NCI-H1092 (cell line): ENCODE measurements at places on chromosomes 7 and 10.

DNA sequence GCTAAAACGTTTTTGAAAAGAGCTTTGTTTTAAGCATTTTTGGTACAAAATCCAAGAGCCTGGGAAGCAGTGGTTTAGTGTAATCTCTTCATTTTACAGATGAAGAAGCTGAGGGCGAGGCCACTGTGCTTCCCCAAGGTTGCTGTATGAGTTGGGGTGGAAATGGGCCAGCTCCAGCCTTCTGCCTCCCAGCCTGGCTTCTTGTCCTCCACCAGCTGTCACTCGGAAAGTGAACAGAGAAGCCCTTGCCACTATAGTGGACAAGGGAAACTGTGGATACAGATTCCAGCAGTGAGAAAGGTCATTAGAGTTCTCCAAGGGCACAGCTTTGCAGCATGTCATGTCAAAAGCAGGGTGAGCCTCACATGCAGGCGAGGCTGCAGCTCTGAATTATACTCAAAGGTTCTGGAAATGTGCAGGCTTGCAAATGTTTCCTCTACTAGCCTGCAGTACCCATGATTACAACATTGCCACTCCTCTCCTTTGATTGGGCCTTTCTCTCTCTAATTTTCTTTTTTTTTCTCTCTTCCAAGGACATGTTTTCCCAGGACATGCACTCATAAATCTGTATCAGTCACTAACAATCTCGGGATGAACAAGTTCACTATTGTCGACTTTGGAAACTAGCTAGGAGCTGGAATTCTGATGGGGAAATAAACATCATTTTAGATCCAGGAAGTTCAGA is 33.0 kb downstream of the BAMBI start:
- no peak for DNase-seq

DNA sequence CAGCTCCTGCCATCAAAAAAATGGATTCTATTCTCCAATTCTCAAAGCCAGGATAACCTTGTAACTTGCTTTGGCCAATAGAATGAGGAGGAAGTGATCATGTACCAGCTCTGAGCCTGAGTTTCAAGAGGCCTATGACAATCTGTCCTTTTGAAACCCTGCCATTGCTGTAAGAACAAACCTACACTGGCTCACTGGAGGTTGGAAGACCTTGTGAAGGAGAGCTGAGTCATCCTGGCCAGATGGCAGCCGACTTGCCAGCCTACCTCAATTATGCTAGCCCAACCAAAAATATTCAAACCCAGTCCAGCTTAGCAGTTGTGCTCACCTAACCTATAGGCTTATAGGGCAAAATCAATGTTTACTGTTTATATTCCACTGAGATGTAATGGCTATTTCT is 93.0 kb downstream of the HGF start:
- no peak for DNase-seq

DNA sequence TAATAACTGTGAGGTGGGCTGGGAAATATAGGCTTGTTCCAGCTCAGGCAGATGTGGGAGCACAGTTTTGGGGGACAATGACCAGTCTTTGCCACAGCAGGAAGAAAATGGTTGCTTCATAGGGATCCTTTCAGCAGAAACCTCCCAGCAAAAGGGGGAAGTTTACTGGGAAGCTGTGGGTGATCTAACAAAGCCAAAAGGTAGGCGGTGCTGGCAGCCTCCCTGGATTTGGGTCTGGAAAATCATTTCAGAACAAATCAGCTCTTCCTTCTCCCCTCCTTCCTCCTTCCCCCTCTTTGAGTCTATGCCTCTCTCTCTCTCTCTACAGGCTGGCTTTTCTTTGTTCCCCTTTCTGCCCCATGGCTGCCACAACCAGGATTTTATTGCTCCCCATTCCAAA is 16.2 kb downstream of the RPS24 start:
- no peak for DNase-seq

- no peak for DNase-seq
Measured at GRCh38 chr7:1105189-1105588, 17.3 kb downstream of the GPER1 start.

- no peak for DNase-seq
Measured at GRCh38 chr10:69232252-69232651, 12.1 kb downstream of the HKDC1 start.

- no peak for DNase-seq
Measured at GRCh38 chr10:3588346-3588745, 196.7 kb downstream of the KLF6 start.

DNA sequence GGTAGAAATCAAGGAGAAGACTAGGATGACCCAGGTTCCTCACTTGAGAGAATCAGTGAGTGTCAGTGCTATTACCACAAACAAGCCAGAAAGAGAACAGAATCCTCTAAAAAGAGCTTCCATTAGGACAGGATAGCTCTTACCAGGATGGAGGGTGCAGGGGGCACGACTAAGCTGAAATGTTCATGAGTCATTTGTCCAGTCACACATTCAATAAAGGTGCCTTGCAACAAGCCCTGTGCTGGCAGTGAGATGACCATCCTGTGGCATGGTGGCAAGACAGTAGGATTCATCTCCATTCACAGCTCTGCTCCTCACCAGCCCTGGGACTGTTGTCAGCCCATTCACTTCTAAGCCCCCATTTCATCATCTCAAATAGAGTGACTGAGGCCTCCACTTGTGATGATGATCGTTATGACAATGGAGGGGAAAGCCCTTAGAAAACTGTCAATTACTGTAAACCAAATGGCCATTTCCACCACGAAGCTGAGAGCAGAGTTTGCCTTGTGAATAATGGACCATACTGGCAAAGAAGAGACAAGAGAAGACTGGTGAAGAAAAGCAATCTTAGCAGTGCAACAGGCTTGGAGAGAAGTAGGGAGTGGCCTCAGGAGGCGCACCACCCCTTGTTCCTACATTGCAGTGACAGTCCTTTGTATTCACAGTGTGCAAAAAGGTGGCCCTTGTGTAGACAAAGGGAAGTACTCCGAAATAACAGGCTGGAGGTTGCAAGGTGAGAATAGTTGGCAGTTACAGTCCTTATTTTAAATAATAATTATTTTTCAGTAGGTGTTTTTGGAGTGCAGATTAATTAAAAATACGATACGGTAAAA is 9.0 kb upstream of the WIPF3 start:
- DNase-seq: no peak

DNA sequence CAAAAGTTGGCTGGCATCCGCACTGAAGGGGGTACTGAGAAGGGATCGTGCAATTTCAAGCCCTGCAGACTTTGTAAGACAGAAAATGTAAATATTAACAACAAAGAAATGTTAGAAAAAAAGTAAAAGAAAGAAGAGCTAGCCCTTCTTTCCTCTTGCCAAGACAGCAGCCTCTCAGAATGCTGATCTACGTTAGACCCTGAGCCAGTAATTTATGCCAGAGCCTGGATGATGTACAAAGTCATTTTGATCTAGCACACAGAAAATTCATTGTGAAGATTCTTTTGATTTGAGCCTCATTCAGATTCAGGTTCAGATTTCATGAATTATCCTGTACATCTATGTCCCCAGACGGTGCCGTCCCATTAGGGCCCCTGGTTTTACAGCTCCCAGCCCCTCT is 105.2 kb downstream of the PRKCQ start:
- no peak for DNase-seq

DNA sequence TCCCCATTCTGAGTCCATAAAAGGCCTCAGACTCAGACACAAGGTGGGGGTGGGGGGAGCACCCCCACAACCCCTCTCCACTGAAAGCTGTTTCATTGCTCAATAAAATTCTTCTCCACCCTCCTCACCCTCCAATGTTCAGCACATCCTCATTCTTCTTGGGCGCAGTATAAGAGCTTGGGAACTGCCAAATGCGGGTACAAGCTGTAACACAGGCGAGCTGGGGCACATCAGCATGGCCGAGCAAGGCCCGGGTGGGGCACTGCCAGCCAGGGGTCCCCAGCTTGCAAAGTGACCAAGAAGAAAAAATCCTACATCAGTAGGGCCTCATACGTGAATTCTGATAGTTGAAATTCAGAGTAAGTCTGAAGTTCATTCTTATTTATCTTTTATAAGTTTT is 50.1 kb downstream of the CACUL1 start:
- DNase-seq: no peak

DNA sequence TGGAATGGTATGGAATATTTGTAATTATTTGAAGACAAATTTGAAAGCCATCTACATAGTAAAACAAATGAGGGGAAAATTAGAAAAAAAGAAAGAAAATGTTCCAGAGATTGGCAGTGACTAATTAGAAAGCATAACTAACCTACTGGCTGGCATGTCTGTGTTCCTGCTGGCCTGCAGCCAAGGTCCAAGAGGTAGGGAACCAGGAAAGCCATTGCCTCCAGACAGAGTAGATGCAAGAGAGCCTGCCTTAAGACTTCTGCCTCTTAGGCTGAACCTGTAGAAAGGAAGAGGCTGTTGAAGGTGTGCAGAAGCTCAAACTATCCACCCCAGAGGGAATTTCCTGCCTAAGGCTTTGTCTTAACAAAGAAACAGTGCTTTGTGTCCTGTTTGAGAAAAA is 982.0 kb downstream of the SORCS1 start:
- no peak for DNase-seq

DNA sequence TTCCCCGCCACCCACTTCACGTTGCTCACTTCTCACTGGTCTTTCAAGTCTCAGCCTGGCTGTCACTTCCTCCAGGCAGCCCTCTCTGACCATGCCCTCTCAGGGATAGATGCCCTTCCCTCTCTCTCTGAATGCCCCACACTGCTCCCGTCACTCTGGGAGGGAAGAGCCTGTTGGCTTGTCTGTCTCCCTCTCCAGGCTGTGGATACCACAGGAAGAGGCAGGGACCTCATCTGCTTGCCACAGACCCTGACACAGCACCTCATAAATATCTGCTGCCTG is 93.1 kb downstream of the OAT start:
- no peak for DNase-seq

DNA sequence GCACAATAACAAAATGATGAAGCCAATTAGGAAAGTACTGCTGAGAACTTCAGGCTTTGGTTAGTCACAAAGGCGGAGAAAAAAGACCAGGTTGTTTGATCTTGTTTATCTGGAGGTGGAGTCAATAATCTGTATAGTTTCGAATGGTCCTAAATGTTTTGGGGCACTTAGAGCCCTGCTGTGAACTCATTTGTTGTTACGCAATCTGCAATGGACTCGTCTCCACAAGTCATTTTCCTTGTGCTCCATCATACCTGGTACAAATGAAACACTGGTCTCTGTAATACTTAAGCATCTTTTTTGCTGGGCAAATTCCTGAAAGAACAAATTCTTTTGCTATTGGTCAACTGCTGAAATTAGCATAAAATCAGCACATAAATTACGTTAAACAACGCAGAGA is 430.5 kb downstream of the GATA3 start:
- DNase-seq: no peak

DNA sequence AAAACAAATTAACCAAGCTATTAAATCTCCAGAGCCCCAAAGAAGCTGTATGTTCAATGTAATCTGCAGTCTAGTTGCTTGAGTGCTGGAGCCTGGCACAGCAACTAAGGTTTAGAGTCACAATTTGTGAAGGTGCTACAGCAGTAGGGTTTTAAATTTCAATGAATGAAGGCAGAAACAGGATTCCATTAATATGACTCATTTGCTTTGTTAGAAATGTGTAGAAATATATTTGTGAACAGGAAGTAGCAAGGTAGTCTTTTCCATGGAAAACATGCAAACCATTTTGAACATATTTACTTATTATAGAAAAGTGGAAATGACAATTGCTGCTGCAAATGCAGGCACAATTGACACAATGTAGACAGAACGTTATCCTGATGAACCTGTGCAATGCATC is 149.0 kb upstream of the STEAP4 start:
- DNase-seq: no peak

DNA sequence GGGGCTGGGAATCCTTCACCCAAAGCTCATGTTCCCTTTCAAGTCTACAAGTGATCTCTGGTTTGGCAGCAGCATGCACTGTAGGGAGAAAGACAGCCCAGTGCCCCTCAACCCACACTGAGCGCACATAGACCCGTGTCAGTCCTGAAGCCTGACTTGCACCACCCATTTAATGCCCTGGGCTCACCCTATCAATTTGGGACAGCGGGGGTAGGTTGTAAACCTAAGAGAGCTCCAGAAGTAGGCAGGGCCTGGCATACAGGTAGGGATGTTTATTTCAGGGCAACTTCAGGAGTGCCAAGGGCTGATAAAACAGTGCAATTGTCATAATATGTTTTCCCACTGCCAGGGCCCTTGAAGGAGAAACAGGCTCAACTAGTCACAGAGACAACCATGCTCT is 3.5 kb upstream of the ATP6V0E2 start:
- no peak for DNase-seq

DNA sequence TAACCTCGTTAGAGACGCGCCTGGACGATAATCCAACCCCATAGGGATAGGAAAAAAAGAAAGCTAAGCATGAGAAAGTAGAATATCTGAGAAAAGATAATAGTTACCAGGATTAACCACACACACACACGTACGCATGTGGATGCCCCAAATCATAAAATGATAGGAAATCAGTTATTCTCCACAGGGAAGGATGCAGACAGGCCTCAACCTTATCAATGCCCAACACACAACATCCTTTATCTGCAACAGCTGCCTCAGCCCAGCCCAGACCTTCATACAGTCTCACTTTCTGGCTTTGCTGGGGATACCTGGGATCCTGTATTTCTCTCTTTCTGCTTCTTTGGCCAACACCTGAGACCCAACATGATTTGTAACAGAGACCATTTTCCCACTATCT is 123.0 kb downstream of the NOC3L start:
- no peak for DNase-seq

DNA sequence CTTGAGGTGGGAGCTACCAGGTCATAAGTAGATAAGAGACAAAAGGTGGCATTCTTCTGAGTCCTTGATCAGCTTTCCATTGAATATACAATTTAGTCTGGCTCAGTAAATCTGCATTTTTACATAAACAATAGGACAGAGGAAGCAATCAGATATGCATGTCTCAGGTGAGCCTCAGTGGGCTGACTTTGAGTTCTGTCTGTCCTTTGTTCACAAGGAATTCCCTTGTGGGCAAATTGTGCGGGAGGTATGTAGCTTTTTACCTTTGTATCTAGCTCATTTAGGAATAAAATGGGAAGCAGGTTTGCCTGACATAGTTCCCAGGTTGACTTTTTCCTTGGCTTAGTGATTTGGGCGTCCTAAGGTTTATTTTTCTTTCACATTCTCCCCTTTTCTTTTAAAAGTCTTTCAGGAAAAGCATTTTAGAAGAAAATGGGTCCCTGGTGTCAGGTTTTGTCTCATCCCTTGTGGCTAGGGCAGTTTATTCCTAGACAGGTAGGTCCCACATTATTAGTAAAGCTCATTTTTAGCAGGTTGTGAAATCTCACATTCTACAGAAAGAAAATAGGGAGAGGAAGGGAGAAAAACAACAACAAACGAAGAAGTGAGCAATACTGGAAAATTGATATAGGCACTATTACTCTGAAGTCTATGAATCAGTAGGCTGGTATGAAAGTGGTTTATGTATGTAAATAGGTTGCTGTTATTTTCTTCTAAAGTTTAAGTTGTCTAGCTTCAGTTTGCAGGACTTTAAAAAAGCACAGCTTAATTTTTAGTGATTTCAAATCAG is 16.5 kb downstream of the SPAM1 start:
- DNase-seq: no peak

- peak; percentile 61 for DNase-seq
Measured at GRCh38 chr7:66921396-66921917, 432 bp downstream of the TMEM248 start.

- no peak for DNase-seq
Measured at GRCh38 chr7:114229246-114229645, 185.4 kb upstream of the FOXP2 start.

- DNase-seq: no peak
Measured at GRCh38 chr7:40530292-40530691, 395.5 kb downstream of the SUGCT start.

GRCh38 chr7:17331891-17332501 is 33.5 kb downstream of the AHR start:
- no peak for DNase-seq
